ENCODE measurements at places on chromosomes 2 and 18.

DNA sequence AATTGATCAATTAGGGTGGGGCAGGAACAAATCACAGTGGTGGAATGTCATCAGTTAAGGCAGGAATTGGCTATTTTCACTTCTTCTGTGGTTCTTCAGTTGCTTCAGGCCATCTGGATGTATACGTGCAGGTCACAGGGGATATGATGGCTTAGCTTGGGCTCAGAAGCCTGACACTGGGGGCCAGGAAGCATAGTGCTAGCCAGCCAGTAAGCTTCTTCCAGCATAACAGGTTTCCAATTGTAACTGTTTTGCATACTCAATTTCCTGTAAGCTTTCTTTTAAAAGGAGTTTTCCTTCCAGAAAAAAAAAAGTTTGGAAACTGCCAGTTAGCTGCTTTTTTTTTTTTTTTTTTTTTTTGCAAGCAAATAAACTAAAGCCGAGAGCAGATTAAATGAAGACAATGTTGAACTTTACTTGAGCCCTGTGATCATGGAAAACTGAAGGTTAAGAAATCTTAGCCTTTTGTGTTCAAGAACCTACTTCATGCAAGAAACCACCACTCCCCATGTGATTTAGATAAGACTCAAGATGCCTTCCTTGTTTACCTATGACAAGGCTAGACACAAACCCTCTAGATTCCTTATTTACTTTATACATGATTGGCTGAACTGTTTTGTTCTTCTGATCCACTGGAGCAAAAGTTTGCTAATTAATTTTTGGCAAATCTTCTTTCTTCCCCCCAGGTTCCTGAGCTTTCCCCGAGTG, 126.9 kb upstream of the LINC00305 start:
- no peak for DNase-seq

GRCh38 chr2:165010556-165010955, 55.2 kb upstream of the SLC38A11 start:
- DNase-seq, result no peak

DNA sequence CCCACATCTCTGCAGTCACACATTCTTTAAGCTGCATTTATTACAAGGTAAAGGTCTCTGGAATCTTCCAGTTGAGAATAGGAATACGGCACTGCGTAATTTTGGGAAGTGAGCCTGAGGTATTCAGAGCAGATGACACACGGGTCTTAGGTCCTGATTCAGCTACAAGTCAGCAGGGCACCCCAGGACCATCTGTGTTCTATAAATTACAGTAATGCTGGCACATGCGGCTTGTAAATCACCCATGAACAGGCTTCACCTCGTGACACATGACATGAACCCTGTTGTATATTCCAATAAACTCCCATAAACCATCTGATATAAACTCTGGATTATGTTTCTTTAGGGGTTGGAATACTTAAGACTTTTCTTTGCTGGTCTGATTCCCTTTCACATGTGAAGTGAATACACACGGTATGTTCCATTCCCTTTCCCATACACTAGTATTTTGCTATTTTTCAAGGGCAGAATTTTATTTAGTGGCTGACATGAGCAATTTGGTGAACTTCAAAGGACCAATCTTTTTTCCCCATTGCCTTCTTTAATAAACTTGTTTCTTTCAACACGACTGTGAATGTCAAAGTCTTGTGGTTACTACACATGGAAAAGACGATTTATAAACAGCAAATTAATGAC, 298.6 kb downstream of the MEIS1 start:
- no peak for DNase-seq

GRCh38 chr2:238315031-238315595, 5.2 kb upstream of the TRAF3IP1 start:
- DNase-seq, result no peak

GRCh38 chr18:49015886-49016647, 65.3 kb upstream of the SMAD7 start:
- no peak for DNase-seq

- no peak for DNase-seq
Measured at GRCh38 chr2:107068069-107068916, 182.3 kb upstream of the ST6GAL2 start.

GRCh38 chr2:96916646-96917543, 47.0 kb upstream of the SEMA4C start:
- no peak for DNase-seq

GRCh38 chr2:140855471-140855870, 1275.3 kb downstream of the LRP1B start:
- DNase-seq, result no peak

DNA sequence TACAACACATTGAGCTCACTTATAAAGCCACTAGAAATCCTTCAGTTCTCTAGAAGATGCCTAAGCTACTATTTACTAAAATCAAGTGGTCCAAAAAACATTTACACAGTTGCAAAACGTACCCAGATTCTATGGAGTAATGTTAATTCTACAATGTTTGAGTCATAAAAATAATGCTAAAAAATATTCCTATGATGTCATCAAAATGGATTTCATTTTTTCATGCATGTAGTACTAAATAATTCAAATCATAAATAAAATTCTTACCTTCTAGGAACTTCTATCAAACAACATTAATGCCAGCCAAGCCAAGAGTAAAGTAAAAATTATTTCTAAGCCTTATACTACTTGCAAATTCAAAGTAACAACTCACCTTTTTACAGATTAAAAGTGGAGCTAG, 168.9 kb upstream of the EPC2 start:
- DNase-seq, result no peak

GRCh38 chr2:126720638-126721037, 64.7 kb downstream of the GYPC start:
- DNase-seq, result no peak

GRCh38 chr18:55868909-55869308, 280.9 kb upstream of the TCF4 start:
- DNase-seq, result no peak

DNA sequence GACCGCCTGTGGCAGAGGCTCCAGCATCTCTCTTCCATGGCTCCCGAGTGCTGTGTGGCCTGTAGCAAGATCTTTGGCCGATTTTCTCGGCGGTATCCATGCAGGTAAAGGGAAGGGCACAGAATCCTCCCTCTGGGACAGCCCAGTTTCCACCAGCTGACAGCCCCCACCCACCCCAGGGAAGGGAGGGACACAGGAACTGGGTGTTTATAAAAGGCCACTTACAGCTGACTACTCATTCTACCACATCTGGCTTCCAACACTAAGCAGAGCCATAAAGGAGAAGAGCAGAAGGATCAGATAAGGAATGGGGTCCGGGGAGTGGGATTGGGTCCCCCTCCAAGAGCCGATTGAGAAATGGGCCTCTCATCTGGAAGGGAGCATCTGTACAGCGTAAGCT, 20.2 kb downstream of the RUFY4 start:
- DNase-seq, result no peak
